ENCODE measurements at places on chromosomes 4 and X. TPM values are rescaled to one million over a fixed set of nuclear protein-coding genes. Genes with fewer than 3 reads are reported as not detected.

SSX2 gene
- not detected for total RNA-seq

SPP1 gene
- 88.7 TPM for total RNA-seq

OGT gene
- total RNA-seq: 91.0 TPM

CLTRN gene
- total RNA-seq: 1.9 TPM

ASB9 gene
- 0.20 TPM for total RNA-seq

TEX13A gene
- not detected for total RNA-seq

LANCL3 gene
- total RNA-seq: not detected

SMARCAD1 gene
- total RNA-seq: 21.4 TPM

AFP gene
- total RNA-seq: not detected

FLNA gene
- 626 TPM for total RNA-seq

RPA4 gene
- total RNA-seq: 1.3 TPM

GATA1 gene
- total RNA-seq: not detected

DNA sequence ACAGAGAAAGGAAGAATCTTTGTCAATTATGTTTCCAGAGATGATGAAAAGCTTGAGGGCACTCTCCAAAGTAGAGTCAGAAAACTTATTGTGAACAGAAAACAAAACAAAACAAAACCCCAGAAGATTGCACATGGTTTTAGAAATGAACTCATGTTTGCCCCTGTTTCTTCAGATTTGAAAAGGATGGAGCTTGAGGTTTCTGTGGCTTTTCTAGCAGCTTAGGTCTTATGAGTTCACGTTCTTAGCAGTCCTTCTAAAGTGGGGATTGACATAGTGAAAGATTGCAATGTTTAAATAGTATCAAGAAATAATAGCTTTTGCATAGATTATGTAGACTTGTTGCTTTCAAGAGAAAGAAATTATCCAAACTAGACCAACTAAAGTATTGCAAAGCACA lies 421.8 kb downstream of the GBA3 start:
- DNase-seq: no peak

DNA sequence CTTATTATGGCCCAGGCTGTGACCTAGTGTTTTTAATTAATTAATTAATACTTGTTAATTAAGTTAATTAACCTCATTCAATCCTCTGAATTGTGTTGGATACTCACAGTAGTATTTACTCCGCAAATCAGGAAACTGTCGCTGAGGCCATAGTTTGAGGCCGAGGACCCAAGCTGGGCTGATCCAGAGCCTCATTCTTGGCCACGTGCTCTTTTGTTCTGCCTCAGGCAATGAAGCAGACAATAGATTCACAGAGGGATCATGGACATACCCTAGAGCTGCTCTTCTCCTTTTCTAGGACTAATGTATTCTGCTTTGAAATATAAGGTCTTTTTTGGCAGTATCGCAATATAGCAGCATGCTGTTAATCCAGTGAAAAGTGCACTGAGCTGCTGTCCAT lies 24.0 kb upstream of the SNCA start:
- DNase-seq: no peak

DNA sequence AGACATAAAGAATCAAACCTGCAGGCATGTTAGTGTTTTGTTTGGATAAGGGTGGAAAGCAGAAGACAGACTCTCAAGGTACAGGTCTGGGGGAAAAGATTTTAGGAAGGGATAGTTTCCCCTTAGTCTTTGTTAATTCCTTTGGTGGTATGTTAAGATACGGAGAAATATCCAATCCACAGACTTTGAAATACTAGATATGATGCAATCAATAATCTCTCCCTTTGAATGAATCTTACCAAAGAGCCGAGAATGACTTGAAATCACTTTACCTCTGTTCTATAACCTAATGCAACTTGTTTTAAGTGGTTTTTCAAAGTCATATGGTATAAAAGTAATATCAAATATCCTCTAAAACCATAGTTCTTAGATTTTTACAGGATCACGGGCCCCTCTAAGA lies 5.3 kb upstream of the BDH2 start:
- DNase-seq: no peak

GRCh38 chr4:53541577-53542206 lies 49.6 kb downstream of the LNX1 start:
- DNase-seq: no peak

- DNase-seq: no peak
These were observed 48.3 kb downstream of the MED28 start for GRCh38 chr4:17662694-17663093.

DNA sequence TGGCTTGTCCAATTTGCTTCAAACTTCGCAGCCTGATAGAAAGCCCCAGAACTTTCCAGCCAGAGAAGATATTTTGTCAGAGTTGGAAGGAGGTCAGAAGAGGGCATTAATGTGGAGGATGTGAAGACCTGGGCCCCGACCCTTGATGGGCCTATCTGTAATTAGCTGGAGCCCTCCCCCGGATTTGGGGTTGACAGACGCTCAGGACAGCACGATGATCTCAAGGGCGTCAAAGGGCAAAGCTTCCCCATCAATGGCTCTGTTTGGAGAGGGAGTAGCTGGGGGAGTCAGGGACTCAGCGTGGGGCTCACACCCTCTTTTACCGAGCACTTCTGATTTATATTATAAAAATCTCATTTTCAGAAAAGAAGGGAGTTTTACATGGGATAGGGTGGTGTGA lies 59.0 kb upstream of the PPP2R3B start:
- no peak for DNase-seq

- no peak for DNase-seq
These were observed 294.9 kb upstream of the TBX22 start for GRCh38 chrX:79719568-79720231.

DNA sequence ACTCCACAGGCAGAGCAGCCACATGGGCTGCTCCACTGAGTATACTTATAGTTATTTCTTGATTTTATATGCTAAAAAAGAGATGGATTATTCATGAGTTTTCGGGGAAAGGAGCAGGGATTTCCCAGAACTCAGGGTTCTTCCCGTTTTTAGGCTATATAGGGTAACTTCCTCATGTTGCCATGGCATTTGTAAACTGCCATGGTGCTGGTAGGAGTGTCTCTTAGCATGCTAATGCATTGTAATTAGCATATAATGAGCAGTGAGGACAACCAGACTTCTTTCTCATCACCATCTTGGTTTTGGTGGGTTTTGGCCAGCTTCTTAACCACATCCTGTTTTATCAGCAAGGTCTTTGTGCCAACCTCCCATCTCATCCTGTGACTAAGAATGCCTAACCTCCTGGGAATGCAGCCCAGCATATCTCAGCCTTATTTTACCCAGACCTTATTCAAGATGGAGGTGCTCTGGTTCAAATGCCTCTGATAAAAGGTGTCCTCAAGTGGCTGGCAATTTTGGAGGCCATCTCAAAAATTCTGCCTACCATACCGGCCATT lies 213.0 kb upstream of the VEGFC start:
- DNase-seq: no peak

DNA sequence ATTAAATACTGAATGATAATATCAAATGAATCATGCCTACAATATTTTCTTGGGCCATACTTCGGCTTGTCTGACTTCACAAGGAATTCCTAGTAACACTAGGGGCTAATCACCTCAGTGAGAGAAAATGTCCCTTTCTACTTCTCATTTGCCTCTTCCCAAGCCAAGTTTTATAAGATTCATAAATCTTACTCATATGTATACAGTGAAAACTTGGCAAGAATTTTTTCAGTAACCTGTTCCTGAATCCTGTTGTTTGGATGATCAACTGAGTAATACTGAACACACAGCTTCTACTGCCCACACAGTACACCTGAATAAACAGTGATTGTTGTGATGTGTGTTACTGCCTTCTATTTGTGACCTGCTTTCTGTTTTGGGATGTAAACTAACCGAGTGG lies 16.5 kb downstream of the TMPRSS11E start:
- DNase-seq: no peak

- no peak for DNase-seq
These were observed 597.5 kb upstream of the PCDH7 start for GRCh38 chr4:30122711-30123110.

- no peak for DNase-seq
These were observed 111.3 kb downstream of the PHKA2 start for GRCh38 chrX:18872621-18873020.

- DNase-seq: no peak
These were observed 502.9 kb upstream of the SLIT2 start for GRCh38 chr4:19748519-19749479.

- DNase-seq: no peak
These were observed 172.1 kb upstream of the MAGEE2 start for GRCh38 chrX:75957107-75957610.

GRCh38 chr4:16503421-16504100 lies 277.3 kb upstream of the TAPT1 start:
- no peak for DNase-seq

DNA sequence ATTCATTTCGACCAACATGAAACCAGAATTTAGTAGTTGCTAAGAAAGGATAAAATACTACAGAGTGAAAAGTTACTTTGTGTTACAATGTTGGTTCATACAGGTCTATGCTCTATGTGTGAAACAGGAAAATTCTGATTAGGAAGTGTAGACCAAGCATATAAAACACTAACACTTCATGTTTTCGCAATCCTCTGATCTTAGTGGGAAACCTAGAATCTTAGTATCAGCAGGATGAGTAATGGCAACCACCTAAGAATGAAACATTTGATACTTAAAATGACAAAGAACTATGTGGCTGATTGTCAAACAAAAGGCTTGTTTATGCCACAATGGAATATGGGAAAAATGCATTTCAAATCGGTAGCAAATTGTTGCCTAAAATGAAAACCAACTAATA lies 116.1 kb downstream of the AMMECR1 start:
- no peak for DNase-seq

DNA sequence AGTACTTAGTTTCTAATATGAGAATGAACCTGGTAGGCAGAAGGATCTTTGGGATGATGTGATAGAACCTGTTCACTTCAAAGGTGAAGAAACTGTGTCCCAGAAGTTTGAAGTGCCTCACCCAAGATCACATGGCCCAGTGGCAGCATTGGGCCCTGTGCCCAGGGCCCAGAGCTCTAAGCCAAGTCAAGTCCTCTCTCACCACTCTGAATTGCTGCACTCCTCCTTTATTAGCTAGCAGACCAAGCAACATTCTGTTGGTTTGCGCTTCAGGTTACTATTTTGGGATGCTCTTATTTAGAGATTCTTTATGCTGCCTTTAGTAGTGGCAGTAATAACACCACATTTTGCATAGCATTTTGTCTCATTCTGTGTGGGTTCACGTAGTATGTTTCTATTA lies 82.7 kb downstream of the PARM1 start:
- no peak for DNase-seq

GRCh38 chr4:84258905-84259830 lies 239.9 kb downstream of the NKX6-1 start:
- DNase-seq: no peak

DNA sequence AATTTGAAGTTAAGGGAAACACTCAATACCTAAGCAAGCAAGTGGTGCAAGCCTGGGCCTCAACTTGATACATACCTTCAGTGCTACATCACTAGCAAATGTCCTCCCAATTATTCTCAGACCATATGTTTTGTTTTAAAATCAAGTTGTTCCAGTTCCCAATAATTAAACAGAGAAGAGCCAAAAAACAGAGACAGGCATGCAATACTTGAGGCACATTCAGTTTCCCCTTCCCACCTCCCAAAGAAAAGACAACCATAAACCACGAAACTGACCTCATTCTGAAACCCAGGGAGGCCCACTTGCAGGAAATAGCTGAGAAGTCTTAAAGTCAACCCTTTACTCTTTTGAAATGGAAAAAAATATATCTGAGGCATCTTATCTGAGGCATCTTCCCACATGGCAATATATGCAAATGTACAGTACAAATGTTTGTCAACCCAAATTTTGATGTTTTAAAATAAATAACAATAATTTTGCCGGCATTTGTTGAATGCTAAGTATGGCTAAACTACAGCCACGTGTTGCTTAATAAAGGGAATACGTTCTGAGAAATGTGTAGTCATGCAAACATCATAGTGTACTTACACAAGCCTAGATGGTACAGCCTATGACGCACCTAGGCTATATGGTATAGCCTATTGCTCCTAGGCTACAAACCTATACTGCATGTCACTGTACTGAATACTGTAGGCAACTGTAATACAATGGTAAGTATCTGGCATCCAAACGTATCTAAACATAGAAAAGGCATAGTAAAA lies 147.5 kb downstream of the TSPAN5 start:
- DNase-seq: no peak

All from ovary (tissue), 10 donors.